Fibroblast of mammary gland (primary cell): ENCODE measurements at places on chromosomes 5 and 9.

GRCh38 chr5:14545308-14545707 is 36.3 kb upstream of the OTULINL start:
- DNase-seq: no peak

GRCh38 chr5:77630114-77630680 is 8.3 kb downstream of the OTP start:
- no peak for DNase-seq

DNA sequence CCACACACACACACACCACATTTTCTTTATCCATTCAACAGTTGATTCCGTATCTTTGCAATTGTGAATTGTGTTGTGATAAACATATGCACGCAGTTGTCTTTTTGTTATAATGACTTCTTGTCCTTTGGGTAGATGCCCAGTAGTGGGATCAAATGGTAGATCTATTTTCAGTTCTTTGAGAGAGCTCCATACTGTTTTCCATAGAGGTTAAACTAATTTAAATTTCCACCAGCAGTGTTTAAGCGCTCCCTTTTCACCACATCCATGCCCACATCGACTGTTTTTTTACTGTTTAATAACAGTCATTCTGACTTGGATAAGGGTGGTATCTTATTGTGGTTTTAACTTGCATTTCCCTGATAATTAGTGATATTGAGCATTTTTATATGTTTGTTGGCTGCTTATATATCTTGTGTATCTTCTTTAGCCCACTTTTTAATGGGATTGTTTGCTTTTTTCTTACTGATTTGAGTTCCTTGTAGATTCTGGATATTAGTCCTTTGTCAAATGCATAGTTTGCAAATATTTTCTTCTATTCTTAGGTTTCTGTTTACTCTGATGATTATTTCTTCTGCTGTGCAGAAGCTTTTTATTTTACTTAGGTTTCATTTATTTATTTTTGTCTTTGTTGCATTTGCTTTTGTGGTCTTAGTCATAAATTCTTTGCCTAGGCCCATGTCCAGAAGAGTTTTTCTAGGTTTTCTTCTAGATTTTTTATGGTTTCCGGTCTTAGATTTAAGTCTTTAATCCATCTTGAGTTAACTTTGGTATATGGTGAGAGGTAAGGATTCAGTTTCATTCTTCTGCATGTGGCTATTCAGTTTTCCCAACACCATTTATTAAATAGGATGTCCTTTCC is 82.4 kb downstream of the SH3RF2 start:
- no peak for DNase-seq

GRCh38 chr5:37715361-37715760 is 124.5 kb downstream of the GDNF start:
- peak; percentile 81 for DNase-seq

DNA sequence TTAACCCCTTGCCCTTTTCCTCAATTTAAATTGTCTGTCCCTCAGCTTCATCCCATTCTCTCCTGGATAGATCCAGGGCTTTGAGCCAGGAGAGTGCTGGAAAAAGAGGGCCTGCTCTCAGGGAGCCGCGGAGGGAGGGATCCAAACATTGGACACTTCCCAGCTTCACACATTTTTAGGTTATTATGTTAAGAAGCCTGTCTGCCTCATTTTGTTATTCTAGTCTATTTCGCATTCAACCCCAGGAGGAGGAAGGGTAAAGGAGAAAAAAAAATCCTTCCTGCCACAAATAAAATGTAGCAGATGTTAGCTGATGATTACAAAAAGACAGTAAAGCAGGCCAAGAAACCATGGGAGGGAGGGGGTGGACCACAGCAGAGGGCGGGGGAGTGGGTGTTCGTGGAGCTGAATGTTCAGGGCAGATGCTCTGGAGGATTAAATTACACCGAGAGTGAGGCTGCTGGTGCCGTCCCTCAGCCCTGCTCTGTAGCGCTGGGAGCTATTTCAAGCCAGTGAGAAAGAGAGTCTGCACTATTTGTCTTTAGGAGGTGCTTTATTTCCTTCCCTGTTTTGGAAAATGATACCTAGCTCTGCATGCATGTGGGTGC is 60.6 kb upstream of the ZFR start:
- peak; percentile 97 for DNase-seq
